Activated T-helper 1 cell treated with anti-CD3 and anti-CD28 coated beads, Interleukin-12 subunit alpha, Interleukin-12 subunit beta, Interleukin-2, Interleukin-4 antibody, amounts not matched to agents 30 ng/mL and 10 ng/mL and 1 ng/mL, durations not matched to agents 14 hours and 24 hours and 36 hours (primary cell): ENCODE measurements at places on chromosomes 5 and 9.
A peak's percentile ranks its signal among the peaks of the same experiment; 100 is the strongest.

- DNase-seq = no peak
Measured at GRCh38 chr5:112915831-112916230, 6.2 kb downstream of the REEP5 start.

DNA sequence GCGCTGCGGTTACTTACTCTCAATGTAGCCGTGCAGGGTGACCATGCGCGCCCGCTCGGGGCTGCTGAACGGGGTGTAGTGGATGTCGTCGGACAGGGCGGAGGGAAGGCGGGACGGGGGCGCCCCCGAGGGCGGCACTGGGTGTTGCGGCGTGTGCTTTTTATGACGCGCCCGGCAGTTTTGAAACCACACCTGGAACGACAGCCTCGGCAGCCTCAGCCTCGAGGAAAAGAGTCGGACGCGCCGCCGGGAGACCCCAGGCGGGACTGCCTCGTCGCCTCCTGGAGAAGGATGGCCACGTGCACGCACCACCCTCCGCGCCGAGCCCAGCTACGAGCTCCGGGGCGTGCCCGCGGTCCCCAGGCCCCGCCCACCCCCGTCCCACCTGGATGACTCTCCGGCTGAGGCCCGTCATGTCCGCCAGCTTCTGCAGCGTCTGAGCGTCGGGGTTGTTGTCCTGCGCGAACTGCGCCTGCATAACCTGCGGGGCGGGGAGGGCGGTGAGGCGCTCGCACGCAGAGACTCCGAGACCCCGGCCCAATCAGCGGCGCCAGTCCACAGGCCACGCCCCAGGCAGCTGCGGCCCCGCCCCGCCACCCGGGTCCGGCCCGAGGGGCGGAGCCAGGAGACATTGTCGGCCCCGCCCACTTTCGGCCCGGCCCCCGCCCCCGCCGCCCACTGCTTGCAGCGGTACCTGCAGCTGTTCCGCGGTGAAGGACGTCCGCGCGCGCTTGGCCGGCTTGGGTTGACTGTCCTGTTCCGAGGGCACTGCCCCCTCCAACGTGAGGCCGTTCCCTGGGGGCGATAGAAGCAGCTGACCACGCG lies 15.0 kb downstream of the LHX6 start:
- peak; percentile 59 for DNase-seq

- DNase-seq = no peak
Measured at GRCh38 chr9:130770679-130771442, 64.2 kb upstream of the ABL1 start.

DNA sequence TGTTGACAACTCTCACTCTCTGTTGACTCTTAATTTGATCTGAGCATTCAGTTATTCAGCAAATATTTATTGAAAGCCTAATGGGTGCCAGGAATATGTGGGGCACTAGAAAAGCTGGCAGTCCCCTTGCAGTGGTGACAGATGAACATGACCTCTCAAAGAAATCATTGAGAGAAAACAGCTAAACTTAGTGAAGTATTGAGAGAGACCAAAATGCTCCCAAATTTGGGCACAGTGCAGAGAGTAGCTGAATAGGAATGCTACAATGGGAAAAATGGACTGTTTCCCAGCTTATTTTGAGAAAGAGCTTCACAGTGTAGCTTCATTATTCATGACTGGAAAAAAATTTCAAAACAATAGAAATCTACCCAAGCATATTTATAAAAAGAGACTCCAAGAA lies 257.9 kb downstream of the SGCD start:
- no peak for DNase-seq

- DNase-seq = no peak
Measured at GRCh38 chr5:164326219-164326618, 820.8 kb downstream of the MAT2B start.

DNA sequence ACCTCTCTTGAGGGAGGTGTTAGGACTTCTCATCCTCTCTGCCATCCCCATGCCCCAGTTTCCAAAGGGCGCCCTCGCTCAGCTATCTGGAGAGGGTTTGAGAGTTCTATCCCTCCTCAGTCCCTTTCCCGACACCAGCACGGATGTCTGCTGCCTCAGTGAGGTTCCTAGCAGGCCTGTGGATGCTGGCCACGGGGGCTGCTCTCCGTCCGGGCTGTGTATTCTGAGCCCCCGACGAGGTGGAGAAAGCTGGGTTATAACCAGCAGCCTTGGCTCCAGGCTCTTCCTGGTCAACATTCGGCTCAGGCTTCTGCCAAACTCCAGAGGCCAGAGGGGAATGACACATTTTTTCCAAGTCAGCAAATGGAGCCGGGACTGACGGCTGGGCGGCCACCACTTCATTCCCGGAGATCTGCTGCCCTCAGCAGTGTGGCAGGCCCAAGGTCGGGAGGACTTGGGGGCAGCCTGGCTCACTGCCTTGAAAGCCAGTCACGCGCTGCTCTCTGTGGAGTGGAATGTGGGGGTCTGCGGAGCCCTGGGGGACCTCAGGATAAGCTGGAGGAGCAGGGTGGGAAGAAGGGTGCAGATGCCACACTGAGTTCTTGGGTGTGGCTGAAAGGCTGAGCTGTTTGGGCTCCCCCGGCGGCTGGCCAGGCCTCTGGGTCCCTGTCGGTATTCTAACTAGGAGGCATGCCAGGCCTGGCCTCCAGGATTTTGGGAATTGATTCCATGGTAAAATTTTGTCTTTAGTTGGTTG lies 27.4 kb downstream of the PTPA start:
- DNase-seq = no peak

GRCh38 chr9:37801287-37801850 lies 772 bp downstream of the DCAF10 start:
- no peak for DNase-seq

DNA sequence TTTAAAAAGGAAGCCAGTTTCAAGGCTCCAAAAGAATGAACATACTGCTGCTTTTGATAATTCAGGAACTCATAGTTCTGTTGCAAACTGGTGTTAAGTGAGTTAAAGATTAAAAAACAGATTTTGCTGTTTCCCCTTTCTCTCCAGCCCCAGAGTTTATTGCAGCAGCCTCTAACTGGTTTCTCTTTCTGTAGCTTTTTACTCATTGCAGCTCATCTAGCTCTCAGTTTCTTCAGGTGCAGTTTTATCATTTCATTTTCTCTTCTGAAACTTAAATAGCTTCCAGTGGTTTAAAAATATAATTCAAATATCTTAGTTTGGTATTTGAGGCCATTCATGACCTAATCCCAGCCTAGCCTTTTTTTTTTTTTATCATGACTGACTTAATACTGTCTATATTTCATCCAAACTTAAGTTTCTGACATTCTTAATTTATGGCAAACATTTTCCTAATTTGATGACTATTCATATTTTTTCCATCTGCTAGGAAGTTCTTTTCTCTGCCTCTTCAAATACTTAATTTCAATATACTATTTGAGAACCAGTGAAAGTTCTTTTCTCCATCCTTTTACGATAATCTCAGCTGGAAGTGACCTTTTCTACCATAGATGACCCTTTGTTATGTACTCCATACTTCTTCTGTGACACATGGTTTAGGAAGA lies 252.7 kb upstream of the GRIA1 start:
- DNase-seq = no peak

GRCh38 chr5:157387683-157388093 lies 72.3 kb upstream of the NIPAL4 start:
- no peak for DNase-seq

DNA sequence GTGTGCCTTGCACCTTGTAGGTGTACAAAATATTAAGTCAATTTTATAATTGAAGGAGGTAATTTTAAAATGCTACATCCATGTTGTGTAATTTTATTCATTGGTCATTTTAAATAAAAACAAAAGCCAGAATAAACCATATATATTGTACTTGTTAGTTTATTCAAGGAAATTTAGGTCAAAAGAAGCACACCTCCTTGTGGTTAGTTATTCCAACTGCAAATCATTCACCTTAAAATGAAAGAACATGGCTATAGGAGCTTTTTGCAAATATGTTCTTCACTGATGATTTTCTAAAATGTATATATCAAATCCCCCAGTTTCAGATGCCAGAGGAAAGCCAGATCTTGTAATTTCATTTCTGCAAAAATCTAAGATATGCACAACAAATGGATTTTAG lies 5.4 kb upstream of the MOCS2 start:
- DNase-seq = no peak

- DNase-seq = no peak
Measured at GRCh38 chr5:72122602-72123001, 15.3 kb downstream of the MAP1B start.

DNA sequence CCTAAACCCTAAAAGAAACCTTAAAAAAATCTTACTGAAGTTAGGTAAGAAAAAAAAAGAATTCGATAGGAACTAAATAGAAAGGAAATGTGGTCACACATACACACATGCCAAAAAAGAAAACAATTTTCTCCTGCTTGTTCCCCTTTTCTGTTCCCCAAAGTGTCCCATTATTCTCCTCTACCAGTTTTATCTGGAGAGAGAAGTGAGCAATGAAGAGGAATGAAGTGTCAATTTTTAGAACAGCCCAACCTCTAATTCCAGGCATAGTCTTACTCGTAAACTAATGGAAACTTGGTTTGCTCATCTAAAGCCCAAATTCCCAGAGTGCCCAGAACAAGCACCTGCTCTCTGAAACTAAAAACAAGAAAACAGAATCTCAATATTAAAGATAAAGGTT lies 26.1 kb downstream of the AP3B1 start:
- no peak for DNase-seq

- DNase-seq = no peak
Measured at GRCh38 chr5:172556971-172557461, 84.0 kb upstream of the NEURL1B start.

GRCh38 chr9:120438836-120439546 lies 141.0 kb downstream of the CDK5RAP2 start:
- DNase-seq = no peak

DNA sequence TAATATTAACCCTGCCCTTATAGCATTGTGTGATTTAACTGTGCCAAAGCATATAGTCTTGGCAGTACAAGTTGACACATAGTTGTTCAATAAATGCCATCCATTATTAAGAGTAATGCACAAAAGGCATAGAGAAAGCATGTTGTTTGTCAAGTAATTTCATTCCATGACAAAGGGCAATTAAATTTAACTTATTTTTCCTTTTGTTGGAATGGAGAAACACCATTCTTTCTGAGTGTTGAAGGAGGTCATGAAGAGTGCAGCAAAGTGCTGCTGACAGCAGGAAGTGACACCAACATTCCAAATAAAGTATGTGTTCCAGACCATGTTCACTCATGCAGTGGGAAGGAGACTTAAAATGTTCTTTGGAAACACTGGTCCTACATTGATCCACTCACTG lies 29.1 kb downstream of the ANKDD1B start:
- DNase-seq = no peak

DNA sequence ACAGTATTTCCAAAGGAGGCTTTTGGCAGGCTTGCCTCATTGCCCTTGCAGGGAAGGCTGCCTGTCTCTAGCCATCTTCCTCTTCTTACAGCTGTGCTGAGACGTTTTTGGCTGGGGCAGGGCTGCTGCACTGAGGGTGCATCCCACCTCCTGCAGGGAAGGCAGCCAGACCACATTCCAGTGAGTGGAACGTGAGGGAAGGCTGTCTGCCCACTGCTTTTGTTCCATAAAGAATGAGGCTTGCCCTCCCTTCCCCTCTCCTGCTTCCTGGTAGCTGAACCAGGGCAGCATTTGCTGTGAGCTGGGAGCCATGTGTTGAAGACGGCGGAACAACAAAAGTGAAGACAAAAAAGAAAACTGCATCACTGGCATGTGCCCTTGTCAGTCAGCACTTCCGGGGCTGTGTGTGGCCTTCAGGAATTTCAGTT lies 16.8 kb downstream of the MGAT1 start:
- no peak for DNase-seq

DNA sequence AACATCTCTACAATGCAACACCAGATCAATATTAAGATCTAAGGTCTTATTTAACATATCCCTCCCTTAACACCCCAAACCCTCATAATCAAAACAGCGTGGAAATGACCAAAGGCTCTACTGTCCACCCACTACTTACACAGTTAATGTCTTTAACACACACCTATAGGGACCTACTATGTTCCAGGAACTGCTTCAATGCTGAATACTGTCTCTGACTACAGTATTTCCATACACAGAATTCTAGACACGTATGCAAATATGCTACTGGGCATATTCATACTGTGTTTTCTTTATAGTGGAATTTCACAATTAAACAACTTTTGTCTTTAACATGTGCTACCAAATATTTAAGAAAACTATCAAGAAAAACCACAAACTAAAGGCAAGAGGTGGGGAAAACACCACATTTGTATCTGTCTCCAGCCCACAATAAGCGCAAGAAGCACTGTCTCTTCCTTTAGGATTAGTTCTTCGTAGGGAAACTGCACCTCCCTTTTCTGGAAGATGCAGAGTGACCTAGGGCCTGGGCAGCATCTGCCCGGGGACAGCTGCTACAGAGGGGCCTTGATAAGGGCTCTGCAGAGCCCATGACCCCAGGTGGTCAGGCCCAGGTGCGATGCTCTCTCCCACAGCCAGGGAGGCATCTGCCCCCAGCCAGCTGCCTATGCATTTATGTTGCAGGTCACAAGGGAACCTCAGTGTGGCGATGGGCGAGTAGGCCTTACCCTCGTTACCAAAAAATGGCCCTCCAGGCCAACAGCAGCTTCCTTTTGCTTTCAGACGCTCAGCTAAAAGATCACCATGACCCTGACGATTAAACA lies 55.2 kb downstream of the PSMB7 start:
- no peak for DNase-seq

DNA sequence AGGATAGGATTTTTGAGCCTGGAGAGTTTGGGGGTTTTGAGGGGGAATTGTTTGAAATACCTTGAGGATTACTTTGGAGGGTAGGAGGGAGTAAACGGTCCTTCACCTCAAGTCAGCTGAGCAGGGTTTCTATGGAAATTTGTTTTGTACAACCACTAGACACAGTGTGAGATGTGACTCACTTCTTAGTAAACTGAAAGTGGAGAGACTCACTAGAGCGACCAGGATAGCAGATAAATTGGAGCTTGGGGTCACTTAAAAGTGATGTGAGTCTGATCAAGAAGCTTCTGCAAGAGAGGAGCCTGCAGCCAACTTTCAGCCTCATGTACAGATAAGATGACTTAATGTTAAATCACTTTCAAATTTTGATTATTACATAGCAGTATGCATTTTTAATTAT lies 1945.9 kb upstream of the NUDT12 start:
- no peak for DNase-seq

- no peak for DNase-seq
Measured at GRCh38 chr9:761176-761792, 80.2 kb upstream of the DMRT1 start.

DNA sequence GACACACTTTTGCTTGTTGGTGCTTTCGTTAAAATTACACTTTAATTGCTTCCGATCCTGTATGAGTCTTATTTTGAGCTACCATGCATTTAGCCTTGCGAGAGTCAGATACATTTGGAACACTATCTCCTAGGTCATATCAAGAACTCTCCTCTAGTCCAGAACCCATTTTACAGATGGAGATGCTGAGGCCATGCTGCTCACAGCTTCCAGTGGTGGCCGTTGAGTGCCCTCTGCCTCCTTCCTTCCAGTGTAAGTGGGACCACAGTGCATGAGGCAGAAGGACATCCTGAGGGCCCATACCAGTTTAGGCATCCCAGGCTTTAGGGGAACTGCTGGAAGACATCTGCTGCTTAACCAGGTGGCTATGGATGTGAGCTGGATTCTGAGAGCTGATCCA lies 6.9 kb downstream of the CCNI2 start:
- no peak for DNase-seq

- DNase-seq = no peak
Measured at GRCh38 chr5:128579639-128580038, 41.6 kb upstream of the FBN2 start.

- DNase-seq = no peak
Measured at GRCh38 chr5:149228618-149229297, 42.9 kb upstream of the AFAP1L1 start.
